ENCODE measurements at places on chromosomes 4 and X.

- no peak for DNase-seq
Observed at GRCh38 chrX:67545893-67546495, 2.2 kb downstream of the AR start.

DNA sequence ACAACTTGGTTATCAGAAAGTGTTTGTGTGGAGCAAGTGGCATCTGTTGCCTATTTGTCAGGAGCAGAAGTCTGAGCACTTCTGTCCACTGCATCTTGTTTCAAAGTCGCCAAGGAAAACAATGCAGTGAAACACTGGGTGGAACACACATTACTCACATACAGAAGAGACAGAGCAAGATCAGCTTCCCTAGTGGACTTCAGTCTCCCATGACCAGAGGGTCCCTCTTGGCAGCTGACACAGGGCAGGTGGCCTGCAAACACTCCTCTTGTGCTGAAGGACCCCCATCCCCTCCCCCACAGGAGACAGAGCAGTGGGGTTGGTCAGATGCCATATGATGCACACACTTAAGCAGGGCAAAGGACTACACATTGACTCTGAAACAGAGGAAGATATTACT, 3.6 kb upstream of the BBS12 start:
- no peak for DNase-seq

- no peak for DNase-seq
Observed at GRCh38 chr4:138775489-138775888, 240.1 kb upstream of the NOCT start.

DNA sequence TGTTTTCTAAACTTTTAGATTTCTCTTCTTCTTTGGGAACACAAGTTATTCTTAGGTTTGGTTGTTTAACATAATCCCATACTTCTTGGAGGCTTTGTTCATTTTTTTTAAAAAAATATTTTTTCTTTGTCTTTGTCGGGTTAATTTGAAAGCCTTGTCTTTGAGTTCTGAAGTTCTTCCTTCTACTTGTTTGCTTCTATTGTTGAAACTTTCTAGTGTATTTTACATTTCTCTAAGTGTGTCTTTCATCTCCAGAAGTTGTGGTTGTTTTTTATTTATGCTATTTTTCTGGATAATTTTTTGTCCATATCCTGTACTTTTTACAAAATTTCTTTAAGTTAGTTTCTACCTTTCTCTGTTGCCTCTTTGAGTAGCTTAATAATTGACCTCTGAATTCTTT, 116.1 kb downstream of the NPNT start:
- DNase-seq: no peak

- DNase-seq: no peak
Observed at GRCh38 chr4:94165256-94165655, 42.4 kb upstream of the SMARCAD1 start.

DNA sequence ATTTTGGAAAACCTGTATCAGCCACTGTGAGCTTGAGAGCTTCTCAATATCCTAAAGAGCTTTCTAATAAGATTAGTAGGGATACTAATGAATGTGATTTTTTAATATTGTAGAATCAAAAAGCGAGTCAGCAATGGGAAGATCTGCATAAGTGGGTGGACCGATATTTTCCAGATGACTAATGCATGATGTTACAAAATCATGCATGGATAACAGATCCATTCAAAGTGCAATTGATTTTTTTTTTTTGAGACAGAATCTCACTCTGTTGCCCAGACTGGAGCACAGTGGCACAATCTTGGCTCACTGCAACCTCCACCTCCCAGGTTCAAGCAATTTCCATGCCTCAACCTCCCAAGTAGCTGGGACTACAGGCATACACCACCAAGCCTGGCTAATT, 7.3 kb upstream of the CLDN2 start:
- no peak for DNase-seq

GRCh38 chr4:168666531-168666930, 169.7 kb downstream of the PALLD start:
- no peak for DNase-seq

GRCh38 chr4:57689693-57690205, 579.6 kb upstream of the IGFBP7 start:
- DNase-seq: no peak

- no peak for DNase-seq
Observed at GRCh38 chr4:7172508-7172907, 19.8 kb upstream of the SORCS2 start.

GRCh38 chr4:156117743-156118142, 164.1 kb upstream of the CTSO start:
- no peak for DNase-seq

- peak; percentile 66 for DNase-seq
Observed at GRCh38 chrX:68894513-68895340, 65.9 kb downstream of the EFNB1 start.

GRCh38 chrX:112450810-112451209, 228.9 kb downstream of the LHFPL1 start:
- no peak for DNase-seq

DNA sequence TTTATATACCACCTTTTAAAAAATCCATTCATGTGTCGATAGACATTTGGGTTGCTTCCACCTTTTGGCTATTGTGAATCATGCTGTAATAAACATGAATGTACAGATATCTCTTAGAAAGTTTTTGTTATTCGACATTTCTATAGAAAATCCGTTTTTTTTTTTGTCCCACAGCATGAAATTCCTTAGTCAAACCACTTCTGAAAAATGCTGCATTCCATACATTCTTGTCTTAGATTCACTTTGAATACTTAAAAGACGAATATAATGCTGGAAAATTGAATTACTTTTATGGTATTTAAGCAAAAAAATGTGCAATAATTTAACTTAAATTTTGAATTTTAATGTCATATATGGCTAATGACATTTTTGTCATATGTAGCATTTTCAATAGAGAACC, 1345.5 kb downstream of the TECRL start:
- no peak for DNase-seq

- no peak for DNase-seq
Observed at GRCh38 chrX:51931566-51932150, 38.2 kb downstream of the MAGED1 start.

- no peak for DNase-seq
Observed at GRCh38 chr4:41719417-41719816, 29.1 kb downstream of the PHOX2B start.

DNA sequence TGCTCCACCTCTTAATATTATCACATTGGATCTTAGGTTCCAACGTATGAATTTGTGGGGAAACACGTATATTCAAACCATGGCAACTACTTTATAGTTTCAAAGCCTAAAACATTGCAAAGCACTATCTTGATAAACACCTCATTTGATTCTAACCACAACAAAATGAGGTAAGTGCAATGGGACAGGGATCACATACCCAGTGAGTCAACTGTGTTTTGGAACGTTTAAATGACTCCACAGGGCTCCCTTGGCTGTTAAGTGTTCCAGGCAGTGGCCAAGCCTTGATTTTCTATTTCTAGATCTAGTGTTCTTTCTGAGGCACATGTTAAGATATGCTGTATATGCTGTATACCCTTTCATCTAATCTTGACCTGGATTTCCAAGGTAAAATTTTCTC, 54.5 kb upstream of the C1QTNF7 start:
- DNase-seq: no peak

DNA sequence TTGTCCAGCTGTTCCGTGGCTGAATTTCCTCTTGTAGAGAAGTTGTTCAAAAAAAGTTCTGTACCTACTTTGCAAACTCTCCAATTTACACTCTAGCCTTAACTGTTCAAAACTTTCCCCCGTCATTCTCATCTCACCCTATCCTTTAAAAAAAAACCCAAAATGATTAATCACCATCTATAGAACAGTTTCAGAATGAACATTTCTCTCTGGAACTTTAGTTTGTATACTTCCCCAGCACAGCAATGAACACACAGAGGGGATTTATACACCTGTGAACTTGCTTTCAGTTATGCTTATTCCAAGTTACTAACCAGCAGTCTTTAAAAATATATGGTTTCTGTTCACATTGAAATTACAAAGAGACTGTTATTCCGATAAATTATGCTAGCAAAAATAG, 1.2 kb downstream of the GEMIN8 start:
- no peak for DNase-seq

DNA sequence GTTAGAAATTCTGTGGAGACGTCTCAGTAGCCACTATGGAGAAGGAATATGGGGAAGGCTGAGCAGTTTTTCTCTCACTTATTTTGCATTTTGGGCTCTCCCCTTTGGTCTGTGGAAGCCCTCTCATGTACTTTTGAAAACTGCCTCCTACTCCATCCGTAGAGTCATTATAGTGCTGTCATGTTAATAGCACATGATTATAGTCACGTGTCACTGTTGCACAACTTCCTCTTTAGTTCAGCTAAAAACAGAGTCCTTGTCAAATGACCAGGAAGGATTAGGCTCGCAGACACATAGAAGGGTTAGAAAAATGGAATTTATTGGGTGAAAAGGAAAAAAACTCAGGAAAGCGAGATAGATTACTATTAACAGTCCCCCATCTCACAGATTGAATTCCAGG, 258.2 kb upstream of the CXorf51A start:
- DNase-seq: no peak

GRCh38 chrX:87006561-87006960, 511.0 kb upstream of the KLHL4 start:
- DNase-seq: no peak

DNA sequence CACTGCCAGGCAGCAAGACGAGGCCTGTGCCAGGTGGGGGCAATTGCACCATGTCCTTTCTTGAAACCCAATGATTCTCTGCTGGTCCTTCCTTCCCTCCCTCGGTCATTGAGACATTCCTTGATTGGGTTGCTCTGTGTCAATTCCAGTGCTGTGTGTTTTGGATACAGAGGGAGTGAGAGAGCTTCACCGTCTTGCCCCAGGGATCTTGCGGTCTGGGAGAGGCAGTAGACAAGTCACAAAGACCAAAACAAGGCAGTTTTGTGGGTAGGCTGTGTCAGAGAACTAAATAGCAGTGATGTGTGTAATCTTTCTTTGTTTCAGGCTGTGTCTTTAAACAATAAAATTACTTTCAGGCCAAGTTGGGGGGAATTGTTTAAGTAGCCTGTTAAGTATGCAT, 38.8 kb upstream of the TADA2B start:
- no peak for DNase-seq

DNA sequence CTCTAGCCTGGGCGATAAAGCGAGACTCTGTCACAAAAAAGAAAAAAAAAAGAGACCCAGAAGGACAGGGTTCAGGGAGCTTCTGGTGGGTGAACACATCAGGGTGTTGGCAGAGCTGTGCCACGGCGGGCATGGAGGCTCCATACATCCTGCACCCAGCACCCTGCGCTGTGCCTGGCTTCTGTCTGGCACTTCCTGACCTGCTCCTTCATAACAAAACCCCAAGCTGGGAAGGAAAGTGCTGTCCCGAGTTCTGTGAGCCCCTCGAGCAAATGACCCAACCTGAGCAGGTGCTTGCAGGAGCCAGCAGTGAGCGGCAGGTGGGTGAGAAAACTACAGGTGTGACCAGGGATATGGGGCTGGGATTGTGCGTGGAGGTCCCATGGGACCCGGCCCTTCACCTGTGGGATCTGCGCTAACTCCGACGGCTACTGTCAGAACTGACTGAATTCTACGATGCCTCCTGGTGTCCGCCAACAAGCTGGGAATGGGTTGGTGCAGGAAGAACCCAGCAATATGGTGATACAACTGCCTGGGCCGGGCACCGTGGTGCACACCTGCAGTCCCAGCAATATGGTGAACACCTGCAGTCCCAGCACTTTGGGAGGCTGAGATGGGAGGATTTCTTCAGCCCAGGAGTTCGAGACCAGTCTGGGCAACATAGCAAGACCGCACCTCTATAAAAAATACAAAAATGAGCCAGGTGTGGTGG, 18.9 kb downstream of the ASMTL start:
- no peak for DNase-seq

DNA sequence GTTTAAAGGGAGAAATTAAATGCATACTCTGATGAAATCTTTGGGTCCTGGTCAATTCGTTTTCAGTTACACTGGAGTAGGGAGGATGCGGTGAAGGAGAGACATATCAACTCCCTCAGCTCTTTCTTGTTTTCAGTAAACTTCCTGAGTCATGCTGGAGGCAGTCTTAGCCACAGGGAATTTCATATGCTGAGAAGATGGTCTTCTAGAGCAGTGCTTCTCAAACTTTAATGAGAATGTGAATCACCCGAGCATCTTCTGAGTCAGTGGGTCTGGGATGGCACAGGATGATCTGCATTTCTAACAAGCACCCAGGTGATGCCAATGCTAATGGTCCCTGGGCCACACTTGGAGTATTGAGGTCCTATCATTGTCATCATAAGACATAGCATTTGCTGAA, 214.5 kb downstream of the KIT start:
- DNase-seq: no peak

GRCh38 chr4:10877076-10877475, 192.5 kb upstream of the CLNK start:
- DNase-seq: no peak

DNA sequence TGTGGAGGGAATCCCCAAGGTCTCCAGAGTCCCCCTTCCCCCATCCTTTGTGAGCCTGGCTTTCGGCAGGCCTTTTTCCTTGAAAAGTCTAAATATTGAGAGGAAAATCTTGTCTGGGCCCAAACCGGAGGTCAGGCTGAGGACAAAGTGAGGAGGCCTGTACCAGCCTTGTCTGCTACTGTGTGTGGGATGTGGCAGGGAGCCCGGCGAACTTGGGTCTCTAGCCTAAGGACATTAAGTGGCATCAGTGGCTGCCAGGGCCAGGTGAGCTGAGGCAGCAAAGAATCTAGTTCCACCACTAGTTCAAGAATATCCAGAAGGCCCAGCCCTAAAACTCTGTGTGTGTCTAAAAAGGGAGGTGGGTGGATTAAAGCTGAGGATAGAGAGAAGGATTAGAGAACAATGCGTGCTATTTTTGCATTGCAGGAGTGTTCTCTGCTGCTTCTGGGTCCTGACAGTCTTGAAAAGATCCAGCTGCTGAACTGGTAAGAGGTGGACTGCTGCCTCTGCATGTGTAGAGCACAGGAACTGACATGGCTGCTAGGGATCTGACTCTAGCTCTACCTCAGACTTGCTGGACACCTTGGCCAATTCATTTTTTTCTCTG, 1.2 kb upstream of the AMER1 start:
- no peak for DNase-seq

- no peak for DNase-seq
Observed at GRCh38 chr4:182823576-182823975, 93.6 kb downstream of the DCTD start.

GRCh38 chr4:11625211-11625610, 196.5 kb upstream of the HS3ST1 start:
- DNase-seq: no peak
